ENCODE measurements at places on chromosomes 6 and 20.

GRCh38 chr6:85751374-85752055 lies 108.8 kb upstream of the SYNCRIP start:
- no peak for DNase-seq

DNA sequence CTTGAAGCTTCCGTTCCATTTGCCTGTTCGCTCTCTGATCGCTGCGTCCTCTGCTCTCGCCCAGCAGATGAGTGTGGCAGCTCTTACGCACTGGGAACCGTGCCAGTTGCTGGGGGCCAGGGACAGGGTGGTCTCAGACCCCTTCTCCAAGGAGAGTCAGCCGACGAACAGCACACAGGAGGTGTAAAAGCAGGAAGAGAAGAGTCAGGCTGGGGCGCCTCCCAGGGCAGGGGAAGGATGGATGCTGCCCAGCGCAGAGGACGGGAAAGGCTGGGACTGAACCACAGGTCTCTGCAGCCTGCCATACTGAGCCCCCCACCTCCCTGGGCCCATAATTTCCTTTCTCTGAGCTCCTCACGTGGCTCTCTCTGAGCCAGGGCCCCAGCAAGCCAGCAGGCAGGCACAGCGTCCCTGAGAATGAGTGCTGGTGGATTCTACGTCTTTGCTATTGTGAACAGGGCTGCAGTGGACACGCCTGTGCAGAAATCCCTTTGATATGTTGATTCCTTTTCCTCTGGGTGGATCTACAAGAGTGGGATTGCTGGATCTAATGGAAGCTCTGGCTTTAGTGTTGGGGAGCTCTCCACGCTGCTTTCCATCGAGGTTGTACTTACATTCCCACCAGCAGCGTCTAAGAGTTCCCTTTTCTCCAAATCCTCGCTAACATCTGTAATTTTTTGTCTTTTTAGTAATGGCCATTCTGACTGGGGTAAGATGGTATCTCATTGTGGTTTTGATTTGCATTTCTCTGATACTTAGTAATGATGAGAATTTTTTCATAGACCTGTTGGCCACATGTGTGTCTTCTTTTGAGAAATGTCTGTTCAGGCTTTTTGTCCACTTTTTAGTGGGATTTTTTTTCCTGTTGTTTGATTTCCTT lies 104.1 kb downstream of the PSMB1 start:
- DNase-seq: no peak

DNA sequence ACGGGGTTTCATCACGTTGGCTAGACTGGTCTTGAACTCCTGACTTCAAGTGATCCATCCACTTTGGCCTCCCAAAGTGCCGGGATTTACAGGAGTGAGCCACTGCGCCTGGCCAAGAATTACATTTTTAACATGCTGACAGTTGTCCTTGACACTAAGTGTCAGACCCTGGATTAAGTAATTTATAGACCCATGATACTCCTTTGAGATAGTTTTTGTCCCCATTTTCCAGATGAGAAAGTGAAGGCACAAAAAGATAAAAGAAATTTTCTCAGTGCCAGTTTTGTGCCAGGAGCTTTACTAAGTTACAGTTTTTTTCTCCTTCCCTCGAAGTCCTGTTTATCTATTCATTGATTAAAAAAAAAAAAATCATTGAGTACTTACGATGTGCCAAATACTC lies 9.8 kb upstream of the EDEM2 start:
- DNase-seq: no peak

- no peak for DNase-seq
These were observed 45.3 kb upstream of the ZNF184 start for GRCh38 chr6:27517928-27518787.

- no peak for DNase-seq
These were observed 87.9 kb downstream of the THBS2 start for GRCh38 chr6:169165561-169166300.

DNA sequence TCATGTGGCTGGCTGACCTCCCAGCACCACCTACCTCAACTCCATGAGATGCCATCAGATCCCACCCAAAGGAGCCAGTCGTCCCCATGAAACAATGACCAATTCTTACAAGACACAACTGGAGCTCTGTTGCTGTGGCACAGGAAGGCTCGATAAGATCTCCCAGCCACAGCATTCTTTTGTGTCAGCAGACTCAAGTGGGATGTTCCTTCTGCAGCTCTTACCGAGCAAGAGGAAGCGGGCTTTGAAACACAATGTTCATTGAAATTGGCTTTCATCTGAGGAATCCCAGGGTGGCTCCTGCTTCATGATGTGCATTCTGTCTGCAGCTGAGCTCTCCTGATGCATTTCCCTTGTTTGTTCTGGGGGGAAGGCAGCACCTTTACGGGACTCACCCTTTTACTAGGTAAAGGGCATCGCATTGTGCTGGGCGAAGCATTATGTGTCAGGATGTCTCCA lies 222.0 kb upstream of the SGK1 start:
- no peak for DNase-seq

GRCh38 chr6:6689400-6690143 lies 101.1 kb downstream of the LY86 start:
- no peak for DNase-seq

GRCh38 chr20:41249411-41250281 lies 67.9 kb downstream of the ZHX3 start:
- no peak for DNase-seq

GRCh38 chr6:146876271-146877151 lies 277.7 kb downstream of the ADGB start:
- no peak for DNase-seq

DNA sequence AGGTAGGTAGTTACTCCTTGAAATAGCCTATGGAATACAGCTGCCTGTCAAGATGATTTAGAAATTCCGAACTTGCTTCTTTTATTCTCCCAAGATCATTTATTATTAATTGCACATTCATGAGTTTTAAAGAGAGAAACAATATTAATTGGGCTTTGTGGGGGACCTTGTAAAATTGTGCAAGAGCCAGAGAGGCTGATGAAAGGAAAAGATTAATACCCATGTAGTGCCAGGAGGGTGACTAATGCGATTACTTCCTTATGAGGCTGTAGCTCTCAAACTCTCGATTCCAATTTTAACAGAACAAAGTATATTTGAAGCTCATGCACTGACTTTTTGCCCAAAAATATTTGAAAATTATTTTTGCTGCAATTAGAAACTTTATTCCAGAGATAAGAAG lies 423.8 kb upstream of the ID4 start:
- DNase-seq: no peak

DNA sequence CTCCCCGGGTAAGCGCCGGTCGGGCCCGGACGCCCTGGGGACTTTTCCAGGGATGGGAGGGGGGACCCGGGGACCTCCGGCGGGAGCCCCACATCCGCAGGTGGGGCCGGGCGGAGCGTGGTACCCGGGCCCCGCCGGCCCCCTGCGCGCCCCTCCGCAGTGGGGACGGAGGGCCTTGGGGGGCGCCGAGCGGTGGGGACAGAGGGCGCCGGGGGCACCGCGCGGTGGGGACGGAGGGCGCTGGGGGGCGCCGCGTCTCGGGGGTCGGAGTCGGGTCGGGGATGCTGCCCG lies 270 bp downstream of the PLEKHG1 start:
- no peak for DNase-seq
